ENCODE measurements at places on chromosomes 7 and 10.

- DNase-seq: no peak
Observed at GRCh38 chr7:7946486-7946885, 22.1 kb upstream of the GLCCI1 start.

DNA sequence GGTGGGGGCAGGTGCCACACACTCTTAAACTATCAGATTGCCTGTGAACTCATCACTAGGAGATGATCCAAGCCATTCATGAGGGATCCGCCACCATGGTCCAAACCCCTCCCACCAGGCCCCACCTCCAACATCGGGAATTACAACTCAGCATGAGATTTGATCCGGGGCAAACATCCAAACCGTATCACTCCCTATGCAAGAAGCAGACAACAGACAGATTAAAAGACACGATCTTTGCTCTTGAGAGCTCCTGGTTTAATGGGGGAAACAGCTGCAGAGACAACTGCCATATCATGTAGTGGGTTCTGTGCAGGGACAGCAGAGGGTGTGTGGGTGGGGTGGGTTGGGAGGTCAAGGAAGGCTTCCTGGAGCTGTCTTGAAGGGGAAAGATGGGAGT is 123.6 kb downstream of the EMX2 start:
- no peak for DNase-seq

GRCh38 chr7:49763791-49764190 is 9.6 kb upstream of the VWC2 start:
- no peak for DNase-seq

- DNase-seq: no peak
Observed at GRCh38 chr7:150317748-150318444, 5.3 kb upstream of the LRRC61 start.

DNA sequence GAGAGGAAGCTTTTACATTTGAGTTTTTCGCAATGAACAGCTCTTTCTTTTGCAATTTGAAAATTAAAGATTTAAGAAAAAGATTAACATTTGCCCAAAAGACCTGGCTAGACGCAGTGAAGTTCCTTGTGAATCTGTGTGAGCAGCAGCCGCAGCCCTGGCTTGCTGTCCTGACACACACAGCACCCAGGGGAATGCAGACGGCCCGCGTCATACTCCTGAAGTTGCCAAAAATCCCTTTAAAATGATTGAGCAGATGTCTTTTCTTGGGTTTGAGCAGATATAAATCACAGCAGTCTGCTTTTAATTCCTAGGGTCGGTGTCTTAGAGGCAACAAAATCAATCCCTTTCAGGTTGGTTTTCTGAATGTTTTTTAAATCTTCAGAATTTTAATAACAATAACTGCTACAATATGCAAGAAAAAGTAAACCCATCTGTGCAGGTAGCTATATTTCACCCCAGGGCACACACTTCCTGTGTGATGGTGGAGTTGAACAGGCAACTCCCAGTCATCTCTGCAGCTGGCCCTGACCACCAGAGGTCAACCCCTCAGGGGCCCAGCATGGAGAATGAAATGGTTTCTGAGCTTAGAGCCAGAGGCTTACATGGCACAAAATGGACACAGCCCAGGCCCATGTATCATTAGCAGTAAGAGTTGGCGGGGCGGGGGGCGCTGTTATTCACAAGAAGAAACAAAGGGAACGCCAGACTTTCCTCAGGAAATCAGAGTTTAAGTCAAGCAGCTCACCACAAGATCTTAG is 32.2 kb upstream of the TRIL start:
- no peak for DNase-seq

GRCh38 chr10:84715911-84716310 is 387.5 kb downstream of the CCSER2 start:
- DNase-seq: peak; percentile 62

Measured in hematopoietic multipotent progenitor cell treated with erythropoietin and hydrocortisone succinate and interleukin-3 and kit ligand, for 6 days (in vitro differentiated cells).